ENCODE measurements at places on chromosomes 3 and 15.

GRCh38 chr3:65347166-65347565 lies 659.4 kb upstream of the ADAMTS9 start:
- DNase-seq = no peak

DNA sequence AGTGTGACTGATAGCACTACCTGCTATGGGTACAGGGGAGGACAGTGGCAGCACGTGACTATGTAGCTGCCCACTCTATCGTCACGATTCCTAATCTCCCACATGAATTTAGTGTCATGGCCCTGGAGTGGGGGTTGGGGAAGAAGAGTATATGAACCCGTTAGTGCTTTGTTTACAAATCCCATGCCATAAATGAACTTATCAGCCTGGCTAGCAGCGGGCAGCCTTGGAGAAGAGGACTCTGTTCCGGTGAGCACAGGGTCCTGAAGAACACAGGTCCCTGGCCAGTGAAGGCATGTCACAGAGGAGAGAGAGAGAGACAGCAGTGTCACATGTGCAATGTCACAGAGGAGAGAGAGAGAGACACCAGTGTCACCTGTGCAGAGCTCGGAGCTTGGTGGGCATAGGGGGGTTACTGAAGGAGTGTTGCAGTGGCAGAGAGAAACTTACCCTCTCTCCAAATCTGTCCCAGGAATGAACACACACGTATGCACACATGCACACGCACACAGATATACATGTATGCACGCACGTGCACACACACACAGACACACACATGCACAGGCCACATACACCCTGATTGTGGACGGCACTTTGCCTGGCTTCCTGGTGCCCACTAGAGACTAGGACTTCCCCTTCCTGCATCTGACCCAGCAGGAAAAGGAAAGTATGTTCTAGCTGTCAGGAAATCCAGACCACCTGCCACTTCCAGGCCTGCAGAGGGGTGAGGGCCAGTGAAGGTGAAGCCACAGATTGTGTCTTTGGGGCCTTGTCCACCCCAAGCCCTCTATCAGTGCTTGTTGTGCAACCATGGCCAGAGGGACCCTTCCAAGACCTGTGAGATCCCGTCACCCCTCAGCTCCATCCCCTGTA lies 26.3 kb downstream of the ITGA11 start:
- no peak for DNase-seq

DNA sequence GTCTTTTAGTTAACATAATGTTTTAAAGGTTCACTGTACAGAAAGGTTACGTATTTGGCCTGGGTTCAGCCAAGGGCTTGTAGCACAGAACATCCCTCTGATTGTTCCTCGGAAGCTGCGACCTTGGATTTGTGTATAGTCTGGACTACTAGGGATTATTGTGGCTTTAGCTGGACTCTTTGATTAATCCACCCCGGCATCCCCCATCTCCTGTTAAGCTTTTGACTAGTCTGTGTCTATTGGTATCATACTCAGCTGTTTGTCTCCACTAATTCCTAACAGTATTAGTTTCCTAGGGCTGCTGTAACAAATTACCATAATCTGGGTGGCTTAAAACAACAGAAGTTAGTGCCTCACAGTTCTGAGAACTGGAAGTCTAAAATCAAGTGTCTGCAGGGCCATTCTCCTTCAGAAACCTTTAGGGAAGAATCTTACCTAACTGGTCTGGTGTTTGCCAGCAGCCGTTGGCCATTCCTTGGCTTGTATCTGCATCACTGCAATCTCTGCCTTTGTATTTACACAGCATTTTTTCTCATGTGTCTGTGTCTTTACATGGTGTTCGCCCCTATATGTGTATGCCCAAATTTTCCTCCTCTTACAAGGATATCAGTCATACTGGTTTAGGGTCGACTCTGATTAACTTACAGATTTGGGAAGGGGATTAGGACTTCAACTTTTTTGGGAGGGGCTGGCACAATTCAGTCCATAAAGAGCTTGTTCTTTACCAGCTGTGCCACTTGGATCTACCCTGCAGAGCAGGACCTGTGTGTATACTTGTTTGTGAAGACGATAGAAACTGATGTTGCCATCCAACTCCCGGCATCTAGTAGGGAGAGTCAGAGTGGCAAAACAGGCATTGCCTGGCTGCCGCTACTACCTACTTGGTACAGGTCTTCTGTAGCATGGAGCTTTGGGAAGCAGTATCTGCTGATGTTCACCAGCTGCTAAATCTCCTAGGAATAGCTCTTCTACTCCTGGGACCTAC lies 117.8 kb downstream of the UBE2E2 start:
- DNase-seq = no peak

GRCh38 chr15:101437618-101438481 lies 51.7 kb downstream of the PCSK6 start:
- no peak for DNase-seq

DNA sequence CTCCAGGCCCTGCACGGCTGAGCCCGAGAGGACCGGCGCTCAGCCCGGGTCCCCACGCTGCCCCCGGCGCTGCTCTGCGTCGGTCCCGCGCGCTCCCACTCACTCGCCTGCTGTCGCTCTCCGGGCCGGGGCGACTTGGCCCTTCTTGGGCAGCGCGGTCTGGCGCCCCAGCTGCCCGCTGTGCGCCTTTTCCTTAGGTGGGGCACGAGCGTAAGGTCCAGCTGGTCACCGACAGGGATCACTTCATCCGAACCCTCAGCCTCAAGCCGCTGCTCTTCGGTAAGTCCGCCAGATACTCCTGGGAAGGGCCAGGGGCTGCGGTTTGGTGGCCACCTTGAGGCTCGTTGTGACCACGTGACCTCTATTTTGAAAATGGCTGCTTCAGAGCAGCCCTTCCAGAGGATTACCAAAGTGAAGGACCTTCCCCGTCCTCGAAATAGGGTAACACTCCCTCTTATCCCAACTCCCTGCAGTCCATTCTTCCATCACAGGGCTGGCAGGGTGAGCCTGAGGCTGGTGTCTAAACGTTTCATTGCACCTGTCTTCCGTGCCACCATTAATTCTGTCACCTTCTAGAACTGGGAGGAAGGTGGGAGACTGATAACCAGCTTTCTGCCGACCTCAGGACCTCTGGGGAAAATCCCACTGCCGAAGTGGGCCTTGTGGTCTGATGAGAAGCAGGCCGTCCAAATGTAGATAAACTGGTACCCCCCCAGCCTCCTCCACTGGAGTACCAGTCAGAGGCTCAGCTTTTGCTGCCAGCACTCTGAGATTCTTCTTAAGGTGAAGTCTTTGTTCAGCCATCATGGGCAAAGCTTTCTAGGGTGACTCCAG lies 812 bp downstream of the P4HTM start:
- no peak for DNase-seq

DNA sequence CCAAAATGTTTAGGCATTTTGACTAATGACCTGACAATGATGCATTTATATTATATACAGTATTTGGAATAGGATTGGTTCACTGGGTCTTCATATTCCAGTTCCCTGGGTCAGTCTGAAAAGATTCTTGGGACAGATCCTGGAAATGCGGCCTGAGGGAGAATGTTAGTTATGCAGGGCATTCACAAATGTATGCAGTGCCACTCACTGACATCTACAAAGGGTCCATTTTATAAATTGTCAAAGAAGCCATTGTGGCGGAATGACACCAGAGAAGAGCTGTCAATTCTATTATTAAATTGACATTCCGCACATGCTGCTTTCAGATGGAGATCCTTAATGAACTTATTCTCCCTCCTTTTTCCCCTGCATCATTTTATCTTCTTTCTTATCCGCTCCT lies 176.6 kb downstream of the VGLL3 start:
- no peak for DNase-seq

DNA sequence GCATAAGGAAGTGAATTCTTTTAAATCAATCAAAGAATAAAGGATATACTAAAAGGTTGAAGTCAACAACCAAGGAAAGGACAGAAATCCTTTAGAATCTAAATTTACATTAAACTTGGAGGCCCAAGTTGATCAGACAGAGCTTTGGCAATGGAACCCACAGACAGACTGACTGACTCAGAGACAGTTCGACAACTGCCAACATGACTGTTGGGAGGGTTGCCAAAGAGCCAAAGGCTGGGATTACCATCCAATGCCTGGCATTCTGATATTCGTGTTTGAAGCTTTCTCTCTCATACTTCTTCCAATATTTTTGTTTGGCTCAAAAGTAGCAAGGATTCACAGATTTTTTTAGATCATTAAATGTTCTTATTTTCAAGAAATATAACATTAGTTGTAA lies 406.1 kb downstream of the PLCL2 start:
- DNase-seq = no peak

- DNase-seq = no peak
Measured at GRCh38 chr3:12796171-12797123, at the start of gene CAND2. CAND2 (plus strand) TSS chr3:12796680; CDS start chr3:12796721, 41 bp downstream.

GRCh38 chr15:47727137-47727536 lies 9.8 kb downstream of the SEMA6D start:
- DNase-seq = no peak

GRCh38 chr3:49916686-49917085 lies 12.9 kb downstream of the MON1A start:
- no peak for DNase-seq

- DNase-seq = no peak
Measured at GRCh38 chr15:28169366-28169765, 70.3 kb upstream of the OCA2 start.

DNA sequence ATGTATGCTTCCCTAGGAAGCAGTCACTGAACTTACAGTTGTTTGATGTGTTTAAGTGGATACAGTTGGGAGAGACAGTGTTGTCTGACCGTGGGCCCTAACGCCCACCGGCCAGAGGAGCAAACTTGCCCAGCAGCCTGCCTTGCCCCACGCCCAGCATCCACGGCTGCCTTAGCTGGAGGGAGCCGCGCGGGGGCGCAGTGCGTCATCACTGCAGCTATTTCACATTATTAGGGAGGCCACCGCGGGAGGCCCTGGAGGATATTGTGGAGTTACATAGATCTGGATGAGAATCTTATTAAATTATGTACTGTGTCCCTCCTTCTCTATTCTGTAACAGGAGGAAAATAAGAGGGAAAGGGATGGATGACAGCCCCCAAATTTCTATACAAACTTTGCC lies 267.2 kb downstream of the GABRG3 start:
- no peak for DNase-seq

DNA sequence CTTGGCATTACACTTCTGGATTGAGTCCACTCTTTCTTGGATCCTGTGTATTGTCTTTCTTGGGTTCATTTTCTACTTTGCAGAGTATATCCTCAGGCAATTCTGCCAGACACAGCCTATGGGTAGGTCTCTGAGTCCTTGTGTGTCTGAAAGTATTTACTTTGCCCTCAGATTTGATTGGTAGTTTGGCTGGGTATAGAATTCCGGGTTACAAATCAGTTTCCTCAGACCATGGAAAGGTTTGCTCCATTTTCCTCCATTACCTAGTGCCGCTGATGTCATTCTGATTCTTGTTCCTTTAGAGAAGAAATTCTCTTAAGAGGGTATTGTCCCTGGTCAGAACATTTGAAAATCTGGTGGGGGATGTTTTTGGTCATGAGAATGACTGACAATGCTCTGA lies 133.2 kb downstream of the NUP210 start:
- DNase-seq = no peak

GRCh38 chr15:90184786-90185704 lies 16.1 kb upstream of the SEMA4B start:
- no peak for DNase-seq

DNA sequence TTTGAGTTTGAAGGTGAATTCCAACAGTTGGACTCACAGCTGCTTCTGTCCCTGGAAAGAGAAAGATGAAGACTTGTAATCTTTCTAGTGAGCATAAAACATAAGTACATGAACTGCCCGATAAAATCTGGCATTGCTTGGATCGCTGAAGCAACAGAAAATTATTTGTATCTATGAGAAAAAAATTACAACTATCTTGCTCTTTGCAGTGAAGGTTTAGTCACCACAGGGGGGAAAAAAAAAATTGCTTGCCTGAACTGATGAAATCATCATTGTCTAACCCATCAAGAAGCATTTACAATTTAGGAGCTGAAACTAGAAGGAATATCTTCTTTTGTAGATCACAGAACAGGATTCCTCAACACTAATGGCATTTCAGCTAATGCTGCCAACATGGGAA lies 20.0 kb downstream of the TMEM207 start:
- DNase-seq = no peak

DNA sequence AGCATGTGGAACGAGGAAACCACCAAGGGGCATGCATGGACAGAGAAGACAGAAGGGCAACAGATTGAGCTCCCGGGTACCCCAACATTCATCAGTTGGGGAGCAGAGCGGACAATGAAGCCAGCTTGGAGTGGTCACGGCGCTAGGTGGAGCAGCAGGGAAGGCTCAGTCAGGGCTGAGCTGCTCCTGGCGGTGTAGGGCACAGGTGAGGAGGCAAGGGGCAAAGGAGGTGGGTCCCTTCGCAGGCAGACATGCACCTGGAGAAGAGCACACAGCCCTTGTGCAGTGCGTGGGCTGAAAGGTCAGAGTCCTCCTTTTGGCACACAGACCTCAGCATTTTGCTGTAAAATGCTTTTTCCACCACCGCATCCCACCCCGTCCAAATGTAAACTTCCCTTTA lies 90.0 kb upstream of the SLC6A6 start:
- DNase-seq = no peak

GRCh38 chr15:83565553-83566159 lies 88.3 kb upstream of the ADAMTSL3 start:
- DNase-seq = no peak

- DNase-seq = no peak
Measured at GRCh38 chr3:72120806-72121778, 336.1 kb upstream of the PROK2 start.

- DNase-seq = no peak
Measured at GRCh38 chr3:177589911-177590381, 392.7 kb upstream of the TBL1XR1 start.

DNA sequence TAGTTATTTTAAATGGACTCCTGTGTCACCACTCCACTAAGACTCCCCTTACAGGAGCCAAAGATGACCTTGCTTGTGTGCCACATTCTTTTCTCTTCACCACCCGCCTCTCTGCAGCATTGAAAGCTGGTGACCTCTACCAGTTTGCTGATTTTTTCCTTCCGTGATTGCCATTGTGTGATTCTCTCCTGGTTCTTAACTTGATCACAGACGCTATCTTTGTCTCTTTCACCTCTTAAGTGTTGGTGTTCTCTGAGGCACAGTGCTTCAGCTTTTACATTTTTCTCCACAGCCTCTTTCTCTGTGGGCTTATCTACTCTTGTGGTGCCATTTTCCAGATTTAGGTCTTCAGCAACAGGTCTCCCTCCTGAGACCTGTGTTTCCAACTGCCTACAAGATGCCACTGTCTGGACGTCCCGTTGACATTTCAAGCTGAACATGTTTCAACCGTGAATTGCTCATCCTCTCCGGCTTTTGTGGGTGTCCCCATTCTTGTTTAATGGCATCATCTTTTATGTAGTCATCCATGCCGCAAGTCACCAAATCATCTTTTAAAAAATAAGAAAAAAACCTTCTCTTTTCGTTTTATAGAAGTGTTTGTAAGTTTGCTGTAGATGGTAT lies 26.5 kb downstream of the IQGAP1 start:
- no peak for DNase-seq

GRCh38 chr3:133925960-133926735 lies 30.5 kb upstream of the RAB6B start:
- no peak for DNase-seq
